ENCODE measurements at places on chromosomes 16 and 17.

GRCh38 chr16:50548125-50548908 lies at the start of gene NKD1:
Gene NKD1, plus strand, starts transcription at chr16:50548396. Its CDS starts 158 bp downstream, at chr16:50548554.
- peak; percentile 79 for DNase-seq

GRCh38 chr16:50781043-50781442 lies 39.2 kb downstream of the CYLD start:
- no peak for DNase-seq

DNA sequence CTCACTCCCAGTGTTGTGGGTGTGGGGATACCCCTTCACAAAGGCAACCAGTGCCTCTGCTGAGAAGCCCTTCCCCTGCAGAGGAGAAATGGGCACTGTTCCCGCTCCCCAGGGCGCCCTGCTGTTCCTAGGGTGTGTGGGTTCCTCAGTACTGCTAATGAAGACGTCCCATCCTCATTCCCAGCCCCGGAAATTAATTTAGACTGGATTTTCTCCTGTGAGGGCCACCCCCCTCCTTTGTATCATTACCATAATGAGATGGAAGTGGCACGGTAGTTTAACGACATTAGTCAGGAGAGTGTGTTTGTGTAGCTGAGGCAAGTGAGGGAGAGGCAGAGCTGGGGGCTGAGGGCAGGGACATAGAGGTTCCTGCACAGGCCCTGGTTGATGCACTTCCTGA lies 53.2 kb downstream of the PIPOX start:
- peak; percentile 83 for DNase-seq

- peak; percentile 43 for DNase-seq
Measured at GRCh38 chr17:36546418-36547093, 1.8 kb downstream of the GGNBP2 start.

GRCh38 chr17:73118139-73118538 lies 25.7 kb upstream of the SLC39A11 start:
- DNase-seq = peak; percentile 59

DNA sequence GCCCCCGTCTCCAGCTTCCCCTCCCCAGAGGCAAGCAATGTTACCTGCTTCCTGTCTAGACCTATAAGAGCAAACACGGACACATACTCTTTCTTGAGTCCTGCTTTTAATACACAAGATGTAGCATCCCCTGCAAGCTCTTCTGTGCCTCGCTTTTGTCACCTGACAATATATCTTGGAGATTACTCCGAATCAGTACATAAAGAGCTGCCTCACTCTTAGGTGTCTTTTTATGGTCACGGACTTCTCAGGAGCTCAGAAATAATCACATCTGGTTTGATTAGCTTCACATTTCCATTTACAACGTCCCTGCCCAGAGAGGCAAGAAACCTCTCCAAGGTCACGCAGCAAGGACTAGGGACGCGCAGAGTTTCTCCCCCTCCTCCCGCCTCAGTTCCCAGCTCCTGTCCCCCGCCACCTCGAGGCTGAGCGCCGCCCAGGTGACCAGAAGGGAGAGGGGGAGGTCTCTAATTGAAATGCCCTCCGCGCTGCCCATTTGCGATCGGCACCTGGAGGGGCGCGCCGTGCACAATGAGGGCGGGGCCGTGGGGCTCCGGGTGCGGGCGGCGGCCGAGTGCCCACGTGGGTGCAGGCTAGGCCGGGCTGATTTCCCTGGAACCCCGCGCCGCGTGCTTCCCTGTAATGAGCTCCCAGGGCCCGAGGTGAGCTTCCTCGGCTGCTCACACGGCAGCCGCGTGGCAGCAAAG lies 13.8 kb upstream of the SEZ6 start:
- peak; percentile 96 for DNase-seq

GRCh38 chr16:21274172-21274726 lies 3.8 kb downstream of the CRYM start:
- no peak for DNase-seq

GRCh38 chr16:89009343-89010209 lies 32.6 kb upstream of the CBFA2T3 start:
- DNase-seq = no peak

DNA sequence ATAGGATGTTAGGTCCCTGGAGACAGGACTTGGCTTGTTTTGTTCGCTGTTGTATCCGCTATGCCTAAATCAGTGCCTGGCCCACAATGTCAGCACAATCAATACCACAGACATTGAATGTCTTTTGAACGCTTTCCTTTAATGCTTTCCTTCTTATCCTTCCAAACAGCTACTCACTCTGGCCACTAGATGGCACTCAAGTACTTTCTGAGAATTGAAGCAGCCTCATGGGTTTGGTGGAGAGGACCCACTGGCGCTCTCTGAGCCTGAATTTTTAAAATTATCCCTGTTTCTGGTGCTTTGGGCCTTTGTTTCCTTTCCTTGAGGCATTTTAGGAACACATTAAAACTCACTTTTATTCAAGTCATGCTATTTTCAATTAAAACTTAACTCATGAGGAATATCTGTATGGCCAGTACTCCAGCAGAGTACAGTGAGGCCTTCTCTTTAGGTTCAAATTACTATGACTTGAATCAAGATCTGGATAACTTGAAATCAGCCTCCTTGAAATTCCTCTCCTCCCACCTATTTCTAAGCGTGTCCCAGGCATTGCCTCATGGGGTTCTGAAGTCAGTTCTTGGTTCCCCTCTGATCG lies 3.2 kb upstream of the NLRP1 start:
- DNase-seq = peak; percentile 69

DNA sequence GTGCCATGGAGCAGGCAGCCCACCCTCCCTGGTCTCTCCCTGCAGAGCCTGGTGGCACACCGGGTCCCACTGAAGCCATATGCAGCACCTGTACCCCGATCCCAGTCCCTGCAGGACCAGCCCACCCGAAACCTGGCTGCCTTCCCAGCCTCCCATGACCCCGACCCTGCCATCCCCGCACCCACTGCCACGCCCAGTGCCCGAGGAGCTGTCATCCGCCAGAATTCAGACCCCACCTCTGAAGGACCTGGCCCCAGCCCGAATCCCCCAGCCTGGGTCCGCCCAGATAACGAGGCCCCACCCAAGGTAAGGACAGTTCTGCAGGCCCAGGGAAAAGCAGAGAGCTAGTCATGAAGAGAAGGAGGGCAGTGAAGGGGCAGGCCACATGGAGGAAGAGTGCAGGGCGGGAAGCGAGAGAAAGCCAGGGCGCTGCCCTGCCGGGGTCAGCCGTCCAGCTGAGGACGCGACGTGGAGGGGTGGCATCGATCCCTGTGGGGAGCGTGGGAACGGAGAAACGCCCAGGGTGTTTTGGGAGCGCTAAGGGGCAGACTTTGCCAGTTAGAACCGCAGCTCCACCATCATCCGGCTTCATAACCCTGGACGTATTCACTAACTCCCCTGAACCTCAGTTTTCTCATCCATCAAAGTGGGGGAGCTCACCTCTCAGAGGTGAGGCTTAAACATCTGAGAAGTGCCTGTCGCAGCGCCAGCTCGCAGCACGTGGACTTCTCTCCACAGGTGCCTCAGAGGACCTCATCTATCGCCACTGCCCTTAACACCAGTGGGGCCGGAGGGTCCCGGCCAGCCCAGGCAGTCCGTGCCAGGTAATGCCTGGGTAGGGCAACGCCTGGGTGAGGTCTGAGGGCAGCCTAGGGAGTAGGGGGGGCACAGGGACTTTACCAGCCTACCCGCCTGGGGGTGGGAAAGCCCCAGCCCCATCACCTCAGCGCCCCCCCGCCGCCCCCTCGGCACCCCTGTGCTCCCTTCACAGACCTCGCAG lies 7.6 kb upstream of the C17orf107 start:
- no peak for DNase-seq

DNA sequence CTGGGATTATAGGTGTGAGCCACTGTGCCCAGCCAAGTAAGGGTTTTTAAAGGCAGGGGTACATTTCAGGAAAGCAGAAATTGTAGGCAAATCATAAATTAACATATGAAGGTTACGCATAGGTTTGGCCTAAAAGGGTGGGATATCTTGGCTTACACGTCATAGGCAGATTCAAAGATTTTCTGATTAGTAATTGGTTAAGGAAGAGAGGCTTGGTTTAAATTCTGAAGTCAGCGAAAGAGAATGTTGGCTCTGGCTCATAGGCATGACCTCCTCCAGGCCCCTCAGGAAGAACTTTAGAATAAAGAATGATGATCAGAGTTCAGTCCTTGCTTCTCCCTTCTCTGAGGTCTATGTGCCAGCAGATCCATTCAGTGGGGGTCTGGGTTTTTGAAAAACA lies 124.8 kb upstream of the RBBP6 start:
- no peak for DNase-seq

DNA sequence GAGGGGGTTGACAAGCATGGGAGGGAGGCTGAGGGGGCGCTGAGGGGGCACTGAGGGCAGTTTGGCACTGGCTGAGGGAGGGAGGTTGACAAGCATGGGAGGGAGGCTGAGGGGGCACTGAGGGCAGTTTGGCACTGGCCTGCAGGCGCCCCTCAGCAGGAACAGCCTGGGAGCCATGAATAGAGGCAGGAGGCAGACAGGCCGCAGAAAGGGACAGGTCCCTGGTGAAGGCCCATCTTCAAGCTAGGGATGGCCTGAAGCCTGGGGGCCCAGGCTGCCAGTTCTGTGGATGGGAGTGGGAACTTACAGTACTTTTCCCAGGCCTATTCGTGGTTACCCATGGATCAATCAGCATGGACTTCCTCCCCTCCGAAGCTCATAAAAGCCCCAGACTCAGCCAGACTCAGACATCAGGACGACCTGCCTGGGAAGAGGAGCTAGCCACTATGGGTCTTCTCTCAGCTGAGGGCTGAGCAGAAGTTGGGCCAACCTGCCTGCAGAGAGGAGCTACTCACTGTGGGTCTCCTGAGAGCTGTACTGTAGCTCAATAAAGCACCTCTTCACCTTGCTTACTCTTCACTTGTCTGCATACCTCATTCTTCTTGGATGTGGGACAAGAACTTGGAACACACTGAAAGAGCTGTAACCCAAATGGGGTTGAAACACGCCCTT lies 72.8 kb upstream of the BRD7 start:
- no peak for DNase-seq

- DNase-seq = no peak
Measured at GRCh38 chr17:69511250-69511649, 96.8 kb downstream of the MAP2K6 start.

- peak; percentile 58 for DNase-seq
Measured at GRCh38 chr16:787978-788398, at the start of gene RPUSD1. Gene RPUSD1, minus strand, starts transcription at chr16:788381. Its CDS starts 644 bp downstream, at chr16:787737.

GRCh38 chr16:31875928-31876547 lies 2.4 kb downstream of the ZNF267 start:
- no peak for DNase-seq

GRCh38 chr17:44981221-44981968 lies 13.3 kb upstream of the C1QL1 start:
- DNase-seq = peak; percentile 92

DNA sequence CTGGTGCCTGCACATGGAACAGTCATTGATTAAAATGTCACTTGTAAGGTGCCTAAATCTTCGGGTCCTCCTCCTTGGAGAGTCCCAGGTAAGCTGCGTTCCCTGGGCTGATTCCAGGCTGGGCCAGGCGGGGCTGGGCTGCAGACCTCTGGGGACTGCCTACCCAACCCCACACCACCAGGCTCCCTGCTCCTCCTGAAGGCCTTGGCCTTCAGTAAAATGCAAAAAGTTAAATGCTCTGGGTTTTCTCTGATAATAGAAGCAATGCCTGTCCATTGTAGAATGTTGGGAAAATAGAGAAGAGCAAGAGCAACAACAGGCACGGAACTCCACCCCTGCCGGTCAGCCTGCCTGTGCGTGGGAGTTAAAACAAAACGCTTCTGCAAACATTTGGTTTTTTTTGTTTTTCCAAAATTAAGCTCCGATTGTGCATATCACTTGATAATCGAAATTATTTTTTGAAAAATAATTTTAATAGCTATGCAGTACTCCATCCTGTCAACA lies 363.9 kb downstream of the SEC14L1 start:
- DNase-seq = no peak

GRCh38 chr17:39868554-39868942 lies 546 bp downstream of the ZPBP2 start:
- DNase-seq = no peak

GRCh38 chr17:75808905-75809621 lies 24.5 kb downstream of the UNK start:
- DNase-seq = peak; percentile 75

DNA sequence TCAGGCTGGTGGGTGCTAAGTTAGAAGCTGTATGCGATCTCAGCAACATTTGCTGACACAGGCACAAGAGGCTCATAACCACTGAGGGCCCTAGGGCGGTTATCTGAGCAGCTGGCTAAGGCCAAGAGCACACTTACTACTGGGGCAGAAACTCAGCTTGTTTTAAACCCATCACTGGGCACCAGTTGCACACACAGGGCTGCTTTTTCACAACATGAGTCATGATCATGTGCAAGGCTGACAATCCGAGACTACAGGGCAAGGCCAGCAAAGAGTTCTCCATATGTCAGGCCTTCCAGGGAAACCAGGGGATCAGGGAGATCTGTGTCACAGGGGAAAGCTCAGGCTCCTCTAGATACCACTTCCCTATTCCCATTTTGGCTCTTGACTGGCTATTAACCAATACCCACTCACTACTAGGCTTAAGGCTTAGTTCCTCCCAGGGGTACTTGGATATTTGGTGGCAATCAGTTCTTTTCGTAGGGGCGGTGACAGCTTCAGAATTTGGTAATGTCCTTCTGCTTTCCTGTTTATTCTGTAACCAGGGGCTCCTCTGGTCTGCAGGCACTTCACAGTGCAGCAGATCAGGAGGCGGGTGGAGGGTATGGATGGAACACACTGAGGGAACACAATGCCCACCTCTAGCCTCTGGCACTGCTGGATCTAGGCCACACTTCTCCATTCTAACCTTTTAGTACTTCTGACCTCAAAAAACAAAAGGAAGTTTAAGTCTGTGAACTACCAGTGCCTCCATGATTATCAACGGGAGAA lies 44.9 kb upstream of the ERN1 start:
- DNase-seq = no peak

GRCh38 chr17:49830605-49831004 lies 17.3 kb downstream of the TAC4 start:
- DNase-seq = no peak

- no peak for DNase-seq
Measured at GRCh38 chr17:52824542-52824941, 666.0 kb upstream of the CA10 start.

DNA sequence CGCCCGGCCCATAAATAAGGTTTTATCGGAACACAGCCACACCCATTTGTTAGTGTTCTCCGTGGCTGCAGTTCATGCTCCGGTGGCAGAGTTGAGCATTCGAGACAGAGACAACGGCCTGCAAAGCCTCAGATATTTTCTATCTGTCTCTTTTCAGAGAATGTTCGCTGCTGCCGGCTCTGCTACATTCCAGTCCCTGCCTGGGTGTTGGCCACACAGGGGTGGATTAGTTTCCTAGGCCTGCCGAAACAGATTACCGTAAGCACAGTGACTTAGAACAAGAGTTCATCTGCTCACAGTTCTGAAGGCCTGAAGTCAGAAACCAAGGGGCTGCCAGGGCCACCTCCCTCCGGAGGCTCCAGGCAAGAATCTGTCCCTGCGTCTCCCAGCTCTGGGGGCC lies 19.1 kb upstream of the GSG1L start:
- DNase-seq = no peak

All from NCI-H69 (cell line).